ENCODE measurements at places on chromosomes 7 and 10. TPM values are rescaled to one million over a fixed set of nuclear protein-coding genes. Genes with fewer than 3 reads are reported as not detected.

GRCh38 chr7:96102096-96102811, 219.6 kb downstream of the SLC25A13 start:
- DNase-seq = no peak
- no peak overlapping the region for H3K27ac ChIP-seq
- H3K36me3 ChIP-seq = no peaks in the 10 kb centered on the region
- peaks cover 1% of the 10 kb centered on the region for H3K27me3 ChIP-seq
- no peak overlapping the region for H3K4me3 ChIP-seq
- no peaks in the 10 kb centered on the region for H3K4me1 ChIP-seq

DNA sequence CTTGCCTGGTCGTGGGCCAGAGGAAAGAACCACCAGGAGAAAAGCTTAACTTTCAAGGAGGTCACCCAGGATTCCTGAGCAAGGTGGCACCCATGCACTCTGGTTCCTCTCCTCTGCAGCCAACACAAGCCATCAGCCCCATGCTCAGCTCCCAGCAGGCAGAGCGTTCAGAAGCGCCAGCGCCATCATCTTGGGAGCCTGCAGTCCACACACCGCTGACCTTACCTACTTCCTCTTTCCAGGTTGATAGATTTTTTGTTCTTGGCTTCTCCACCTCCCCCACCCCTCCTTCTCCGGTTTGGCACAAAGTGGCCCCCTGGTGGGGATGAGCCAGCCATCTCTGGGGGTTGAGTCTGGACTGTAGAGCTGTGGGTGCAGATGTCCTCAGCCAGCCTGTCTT, 1.7 kb upstream of the WDR86 start:
- peaks cover 60% of the 10 kb centered on the region for H3K27me3 ChIP-seq
- H3K4me1 ChIP-seq = peaks cover 24% of the 10 kb centered on the region
- no peak overlapping the region for H3K4me3 ChIP-seq
- peaks cover 2% of the 10 kb centered on the region for H3K36me3 ChIP-seq
- no peak for DNase-seq
- no peak overlapping the region for H3K27ac ChIP-seq

Gene ANKRD30A
- not detected for total RNA-seq

DNA sequence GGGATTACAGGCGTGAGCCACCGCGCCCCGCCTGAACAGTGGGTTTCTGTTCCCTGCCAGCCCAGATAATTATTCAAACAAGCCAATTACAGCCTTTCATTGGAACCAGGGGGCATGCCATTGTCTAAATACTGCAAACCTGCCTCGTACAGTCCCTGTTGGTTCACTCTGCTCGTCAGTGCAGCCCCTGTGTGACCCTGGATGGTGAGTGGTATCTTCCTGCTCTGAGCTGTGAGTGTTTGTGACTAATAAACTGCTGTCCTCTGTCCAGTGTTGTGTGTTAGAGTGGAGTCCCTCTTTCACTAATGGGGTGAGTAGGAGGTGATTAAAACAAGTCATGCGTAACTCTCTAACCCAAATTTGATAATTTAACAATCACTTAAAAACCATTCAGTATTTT, 176.5 kb upstream of the FAM3C start:
- H3K4me3 ChIP-seq = no peak overlapping the region
- no peaks in the 10 kb centered on the region for H3K4me1 ChIP-seq
- H3K27ac ChIP-seq = no peak overlapping the region
- peaks cover 24% of the 10 kb centered on the region for H3K27me3 ChIP-seq
- no peak for DNase-seq

DNA sequence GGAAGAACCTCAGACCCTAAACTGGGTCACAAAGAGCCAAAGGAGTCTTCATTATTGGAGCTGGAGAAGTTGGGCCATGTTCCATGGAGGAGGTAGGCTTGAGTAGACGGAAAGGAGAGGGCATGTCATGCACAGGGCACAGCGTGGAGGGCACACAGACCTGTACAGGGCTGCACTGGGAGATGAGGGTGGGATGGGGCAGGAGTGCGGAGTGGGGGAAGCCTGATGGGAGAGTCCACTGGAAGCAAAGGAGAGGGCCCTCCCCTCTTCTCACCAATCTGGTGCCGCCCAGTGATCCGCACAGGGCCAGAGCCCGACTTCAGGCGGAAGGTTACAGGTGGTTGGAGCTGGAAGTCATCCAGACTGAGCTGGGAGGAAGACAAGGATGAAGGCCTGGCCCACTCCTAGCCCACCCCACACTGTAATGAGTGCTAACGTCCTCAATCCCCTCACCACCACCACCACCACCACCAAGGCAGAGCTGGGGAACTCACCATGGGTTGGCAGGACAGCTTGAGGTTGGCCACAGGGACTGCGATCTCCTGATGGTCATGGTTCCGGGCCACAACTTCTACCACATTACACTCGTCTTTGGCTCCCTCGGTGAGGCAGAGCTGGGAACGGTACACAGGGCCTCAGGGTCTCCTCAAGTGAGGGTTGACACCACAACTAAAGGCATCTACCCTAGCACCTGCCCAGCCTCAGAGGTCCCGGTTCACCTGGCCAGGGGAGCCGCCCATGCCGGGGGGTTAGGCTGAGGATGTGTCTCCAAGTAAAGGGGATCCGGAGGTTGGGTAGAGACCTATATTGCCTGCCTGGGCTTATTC, 1.0 kb downstream of the NPM3 start:
- DNase-seq = no peak
- H3K4me3 ChIP-seq = peak overlapping the region; percentile 100
- H3K27me3 ChIP-seq = peaks cover 14% of the 10 kb centered on the region
- peaks cover 63% of the 10 kb centered on the region for H3K4me1 ChIP-seq
- peak overlapping the region; percentile 67 for H3K27ac ChIP-seq
- peaks cover 35% of the 10 kb centered on the region for H3K36me3 ChIP-seq

All from activated T-helper 1 cell treated with anti-CD3 and anti-CD28 coated beads, Interleukin-12 subunit alpha, Interleukin-12 subunit beta, Interleukin-2, Interleukin-4 antibody, amounts not matched to agents 30 ng/mL and 10 ng/mL and 1 ng/mL, durations not matched to agents 14 hours and 24 hours and 36 hours (primary cell).